ENCODE measurements at places on chromosomes 5 and 9.
A peak's percentile ranks its signal among the peaks of the same experiment; 100 is the strongest.

- DNase-seq: no peak
Measured at GRCh38 chr9:98488571-98489312, 220.0 kb downstream of the GABBR2 start.

DNA sequence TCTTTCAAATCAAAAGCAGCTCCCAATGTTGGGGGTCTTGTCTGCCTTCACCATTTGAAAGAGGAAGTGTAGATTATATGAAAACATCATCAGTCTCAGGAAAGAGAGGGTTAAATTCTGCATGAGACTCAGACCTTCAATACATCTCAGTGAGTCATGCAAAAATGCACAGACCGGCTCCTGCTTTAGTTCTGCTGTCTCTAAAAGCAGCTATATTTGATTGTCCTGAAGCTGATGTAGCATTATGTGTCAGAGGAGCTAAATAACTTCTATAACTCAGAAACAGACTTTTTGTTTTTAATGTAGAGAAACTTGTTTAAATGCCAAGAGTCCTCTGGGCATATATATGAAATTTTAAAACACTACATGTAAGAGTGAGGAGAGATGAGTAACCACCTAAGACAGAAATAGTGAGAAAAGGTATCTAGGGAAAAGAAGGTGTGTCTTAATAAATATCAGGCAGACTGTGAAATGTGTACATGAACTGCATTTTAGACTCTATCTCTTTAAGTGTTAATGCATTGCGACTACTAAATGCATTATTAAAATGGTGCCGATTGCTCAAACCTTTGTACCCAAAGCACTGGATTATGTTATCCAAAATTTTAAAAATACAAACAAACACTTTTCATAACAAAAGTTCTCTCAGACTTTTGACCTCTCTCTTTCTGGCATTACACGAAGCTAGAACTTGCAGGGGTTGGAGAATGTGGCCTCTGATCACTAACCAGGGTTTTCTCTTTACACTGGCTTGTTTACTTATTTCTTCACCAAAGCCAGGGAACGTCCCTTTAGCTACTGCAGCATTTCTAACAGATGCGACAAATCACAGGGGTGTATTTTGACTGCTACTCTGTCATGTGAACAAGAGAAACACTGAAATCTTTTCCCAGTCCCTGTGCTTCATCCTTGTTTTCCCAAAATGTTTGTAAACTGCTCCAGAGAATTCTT, 302.3 kb downstream of the ARL15 start:
- DNase-seq: no peak

- no peak for DNase-seq
Measured at GRCh38 chr5:81242906-81243436, 9.8 kb downstream of the CKMT2 start.

DNA sequence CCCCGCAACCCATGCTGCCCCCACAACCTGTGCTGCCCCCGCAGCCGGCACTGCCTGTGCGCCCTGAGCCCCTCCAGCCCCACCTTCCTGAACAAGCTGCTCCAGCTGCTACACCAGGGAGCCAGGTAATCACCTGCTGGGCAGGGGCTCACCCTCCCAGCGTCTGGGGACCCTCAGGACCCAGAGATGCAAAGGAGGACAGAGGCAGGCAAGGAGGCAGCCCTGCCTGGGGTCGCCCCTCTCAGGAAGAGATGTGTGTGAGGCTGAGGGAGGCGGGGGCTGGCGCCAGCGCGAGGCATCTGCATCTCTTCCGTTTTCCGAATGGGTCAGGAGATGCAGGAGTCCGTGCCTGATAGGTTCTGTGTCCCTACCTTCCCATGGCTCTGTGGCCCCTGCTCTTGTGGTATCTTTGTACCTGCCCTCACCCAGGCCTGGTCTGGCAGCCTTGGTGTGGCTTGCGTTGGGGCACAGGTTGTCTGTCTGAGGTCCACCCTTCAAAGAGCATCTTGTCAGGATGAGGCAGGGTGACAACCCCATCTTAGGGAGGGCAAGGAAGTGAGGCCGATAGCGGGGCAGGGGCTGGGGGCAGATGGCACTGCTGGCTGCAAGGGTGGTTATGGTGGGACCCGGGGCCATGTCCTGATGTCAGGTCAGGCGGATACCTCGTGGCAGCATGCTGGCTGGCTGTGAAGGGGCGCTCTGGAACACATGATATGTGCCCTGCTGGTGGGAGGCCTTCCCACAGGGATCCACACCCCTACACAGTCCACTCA, 75.7 kb downstream of the WNK2 start:
- peak; percentile 36 for DNase-seq

- DNase-seq: peak; percentile 51
Measured at GRCh38 chr9:17135295-17136160, 688 bp downstream of the CNTLN start.

DNA sequence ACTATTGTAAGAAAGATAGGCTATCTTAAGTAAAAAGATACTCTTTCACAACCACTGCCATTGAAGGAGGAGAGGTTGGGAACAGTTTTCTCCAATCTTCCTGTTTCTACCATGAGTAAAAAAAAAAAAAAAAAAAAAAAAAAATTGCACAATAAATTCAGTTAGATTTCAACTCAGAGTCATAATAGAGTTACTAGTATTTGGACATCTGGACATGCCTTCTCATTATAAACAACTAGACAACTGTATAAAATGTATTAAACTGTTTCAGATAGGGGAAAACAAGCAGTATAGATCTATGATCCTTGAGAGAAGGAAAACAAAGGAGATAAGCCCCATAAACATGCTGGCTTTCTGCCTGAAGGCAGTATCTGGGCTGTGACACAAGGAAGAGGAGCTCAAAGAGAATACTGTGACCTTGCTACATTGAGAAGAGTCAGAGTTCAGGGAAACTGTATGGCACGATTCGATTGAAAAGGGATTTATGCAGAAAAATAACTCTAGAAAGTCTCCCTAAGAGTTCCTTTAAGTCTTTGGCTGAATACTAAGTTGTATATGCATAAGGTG, 249.2 kb upstream of the POU5F2 start:
- DNase-seq: no peak

DNA sequence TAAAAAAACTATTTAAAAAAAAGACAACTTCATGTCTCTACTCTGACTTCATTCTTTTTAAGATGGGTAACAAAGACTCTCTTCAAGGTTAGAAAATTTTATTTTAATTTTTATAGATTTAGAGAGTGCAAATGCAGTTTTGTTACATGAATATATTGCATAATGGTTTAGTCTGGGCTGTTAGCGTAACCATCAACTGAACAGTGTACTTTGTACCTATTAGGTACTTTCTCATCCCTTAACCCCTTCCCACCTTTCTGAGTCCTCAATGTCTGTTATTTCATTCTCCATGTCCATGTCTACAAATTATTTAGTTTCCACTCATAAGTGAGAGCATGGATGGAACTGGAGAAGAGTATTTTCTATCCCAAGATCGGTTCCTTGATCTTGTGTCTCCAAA, 16.8 kb downstream of the TLR4 start:
- DNase-seq: no peak

Data from ureter (tissue), 1 donor.